ENCODE measurements at places on chromosomes 2 and 18.

DNA sequence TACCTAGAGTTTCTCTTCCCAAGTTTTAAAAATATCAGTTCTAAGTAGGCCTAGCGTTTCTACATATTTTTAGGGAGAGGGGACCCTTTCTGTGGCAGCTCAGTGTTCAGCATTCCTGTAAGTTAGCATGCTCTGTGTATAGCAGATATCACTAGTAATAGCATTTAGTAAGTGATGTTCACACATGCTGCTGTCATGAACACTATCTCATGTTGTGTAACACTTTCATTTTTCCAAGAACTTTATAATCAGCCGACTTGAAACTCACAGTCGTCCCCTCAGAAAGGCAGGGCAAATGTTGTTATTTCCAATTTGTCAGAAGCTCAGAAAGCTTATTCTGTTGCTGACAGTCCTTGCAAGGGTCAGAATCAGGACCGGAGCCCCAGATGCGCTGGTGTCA lies 267.7 kb downstream of the ALPK2 start:
- no peak for DNase-seq

- no peak for DNase-seq
Observed at GRCh38 chr2:196963961-196964360, 37.5 kb upstream of the PGAP1 start.

DNA sequence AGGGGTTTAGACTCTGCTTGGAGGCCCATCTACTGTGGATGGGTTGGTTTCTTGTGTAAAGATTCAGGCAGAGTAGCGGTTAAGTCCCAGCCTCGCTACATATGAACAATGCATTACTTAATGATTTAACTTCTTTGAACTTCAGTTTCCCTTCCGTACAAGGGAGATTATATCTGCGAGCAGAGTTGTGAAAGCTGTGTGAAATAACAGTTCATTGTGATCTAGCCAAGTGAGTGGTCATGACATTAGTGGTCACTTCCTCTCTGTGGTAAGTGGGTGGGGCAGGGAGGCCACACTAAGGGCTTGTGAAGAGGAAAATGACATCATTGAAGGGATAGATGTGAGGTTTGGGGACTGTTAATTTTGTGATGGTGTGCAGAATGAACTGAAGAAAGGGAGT lies 14.1 kb upstream of the MEX3C start:
- DNase-seq: no peak

- DNase-seq: no peak
Observed at GRCh38 chr2:195898505-195899191, 170.0 kb downstream of the DNAH7 start.

GRCh38 chr2:12033494-12033893 lies 287.1 kb downstream of the LPIN1 start:
- no peak for DNase-seq

DNA sequence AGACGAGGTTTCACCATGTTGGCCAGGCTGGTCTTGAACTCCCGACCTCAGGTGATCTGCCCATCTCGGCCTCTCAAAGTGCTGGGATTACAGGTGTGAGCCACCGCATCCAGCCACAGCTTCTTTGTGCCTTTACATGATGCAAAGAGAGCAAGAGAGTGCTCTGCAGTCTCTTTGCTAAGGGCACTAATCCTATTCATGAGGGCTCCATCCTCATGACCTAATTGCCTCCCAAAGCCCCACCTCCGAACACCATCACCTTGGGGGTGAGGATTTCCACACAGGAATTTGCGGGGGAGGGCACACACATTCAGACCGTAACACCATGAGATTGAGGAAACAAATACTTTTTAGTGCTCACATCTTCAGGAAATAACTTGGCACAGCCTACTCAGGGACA lies 91.8 kb downstream of the PDCL3 start:
- DNase-seq: no peak

DNA sequence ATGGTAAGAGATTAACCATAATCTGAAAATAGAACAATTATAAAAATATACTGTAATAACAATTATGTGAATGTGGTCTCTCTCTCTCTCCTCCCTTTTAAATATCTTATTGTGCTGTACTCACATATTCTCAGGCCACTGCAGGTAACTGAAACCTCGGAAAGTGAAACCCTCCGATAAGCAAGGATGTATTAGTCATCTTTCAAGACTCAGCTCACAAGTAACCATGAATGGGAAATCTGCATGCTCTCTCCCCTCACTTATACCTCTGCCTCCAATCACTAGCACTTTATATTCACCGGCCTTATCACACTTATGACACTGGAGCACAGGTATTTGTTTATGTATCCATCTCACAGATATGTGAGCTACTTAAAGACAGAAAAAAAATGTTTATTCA lies 139.7 kb downstream of the LRP2 start:
- no peak for DNase-seq

DNA sequence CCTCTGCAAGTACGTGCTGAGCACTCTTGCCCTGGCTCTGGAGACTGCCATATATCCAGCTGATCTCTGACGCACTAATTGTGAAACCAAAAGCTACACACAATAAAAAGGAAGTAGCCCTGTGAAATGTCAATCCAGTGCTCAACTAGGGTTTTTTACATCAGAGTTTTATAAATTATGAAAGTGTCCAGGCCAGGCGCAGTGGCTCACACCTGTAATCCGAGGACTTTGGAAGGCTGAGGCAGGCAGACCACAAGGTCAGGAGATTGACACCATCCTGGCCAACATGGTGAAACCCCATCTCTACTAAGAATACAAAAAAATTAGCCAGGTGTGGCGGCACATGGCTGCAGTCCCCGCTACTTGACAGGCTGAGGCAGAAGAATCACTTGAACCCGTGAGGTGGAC lies 24.5 kb upstream of the PEX13 start:
- no peak for DNase-seq

GRCh38 chr18:35949903-35950627 lies 22.4 kb upstream of the RMP24 start:
- peak; percentile 33 for DNase-seq

DNA sequence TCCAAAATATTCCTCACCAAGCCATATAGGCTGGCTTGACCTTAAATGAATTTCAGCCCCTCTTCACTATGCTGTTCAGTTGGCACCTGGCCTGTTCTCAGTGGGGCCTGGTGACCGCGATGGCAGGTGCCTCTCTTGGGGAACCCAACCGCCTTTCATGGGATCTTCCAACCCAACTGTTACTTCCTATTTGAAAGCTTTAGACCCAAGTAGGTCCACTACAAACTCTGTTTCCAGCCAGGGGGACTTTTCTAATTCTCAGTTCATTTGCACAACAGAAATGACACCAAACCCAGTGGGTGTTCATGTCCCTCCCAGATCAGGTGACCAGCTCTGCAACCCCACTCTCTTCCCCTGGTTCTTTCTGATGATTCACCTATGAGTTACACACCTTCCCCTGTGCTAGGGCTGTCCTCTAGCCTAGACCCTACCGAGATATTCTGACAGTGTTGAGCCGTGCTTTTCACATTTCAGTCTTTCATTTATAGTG lies 35.6 kb upstream of the NDUFV2 start:
- no peak for DNase-seq

- no peak for DNase-seq
Observed at GRCh38 chr2:128180031-128180430, 89.0 kb downstream of the UGGT1 start.

GRCh38 chr2:99890568-99891427 lies 251.6 kb downstream of the AFF3 start:
- DNase-seq: no peak

- DNase-seq: no peak
Observed at GRCh38 chr2:39434233-39434897, 2.7 kb downstream of the MAP4K3 start.

DNA sequence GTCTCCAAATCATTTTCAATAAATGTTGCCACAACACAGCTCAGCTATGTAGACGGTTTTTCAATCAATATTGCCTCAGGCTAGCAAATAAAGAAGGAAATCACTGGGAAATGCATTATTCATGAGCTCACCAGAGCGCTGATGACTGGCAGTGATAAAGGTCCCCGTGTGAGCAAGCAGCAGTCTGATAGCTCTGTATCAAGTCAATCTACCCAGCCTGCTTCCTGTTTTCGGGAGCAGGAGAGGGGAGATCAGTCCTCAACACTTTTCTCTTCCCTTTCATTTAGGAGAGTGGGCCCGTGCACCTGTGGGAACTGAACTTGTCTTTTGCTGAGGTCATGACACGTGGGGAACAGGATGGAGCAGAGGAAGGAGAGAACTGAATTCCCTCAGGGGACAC lies 253.9 kb upstream of the SIX2 start:
- no peak for DNase-seq

GRCh38 chr2:228066126-228066798 lies 115.2 kb downstream of the SPHKAP start:
- no peak for DNase-seq

DNA sequence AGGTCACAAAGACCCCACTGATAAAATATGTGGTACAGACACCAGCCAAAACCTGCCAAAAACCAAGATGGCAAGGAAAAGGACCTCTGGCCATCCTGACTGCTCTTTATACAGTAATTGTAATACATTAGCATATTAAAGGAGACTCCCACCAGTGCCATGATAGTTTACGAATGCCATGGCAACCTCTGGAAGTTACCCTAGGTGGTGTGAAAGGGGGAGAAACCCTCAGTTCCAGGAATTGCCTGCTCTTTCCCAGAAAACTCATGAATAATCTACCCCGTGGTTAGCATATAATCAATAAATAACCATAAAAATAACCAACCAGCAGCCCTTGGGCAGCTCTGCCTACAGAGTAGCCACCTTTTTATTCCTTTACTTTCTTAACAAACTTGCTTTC lies 129.8 kb upstream of the EPB41L3 start:
- no peak for DNase-seq

- peak; percentile 41 for DNase-seq
Observed at GRCh38 chr18:48913201-48913600, 37.6 kb downstream of the SMAD7 start.

- DNase-seq: no peak
Observed at GRCh38 chr2:16633621-16634430, 31.8 kb downstream of the CYRIA start.

DNA sequence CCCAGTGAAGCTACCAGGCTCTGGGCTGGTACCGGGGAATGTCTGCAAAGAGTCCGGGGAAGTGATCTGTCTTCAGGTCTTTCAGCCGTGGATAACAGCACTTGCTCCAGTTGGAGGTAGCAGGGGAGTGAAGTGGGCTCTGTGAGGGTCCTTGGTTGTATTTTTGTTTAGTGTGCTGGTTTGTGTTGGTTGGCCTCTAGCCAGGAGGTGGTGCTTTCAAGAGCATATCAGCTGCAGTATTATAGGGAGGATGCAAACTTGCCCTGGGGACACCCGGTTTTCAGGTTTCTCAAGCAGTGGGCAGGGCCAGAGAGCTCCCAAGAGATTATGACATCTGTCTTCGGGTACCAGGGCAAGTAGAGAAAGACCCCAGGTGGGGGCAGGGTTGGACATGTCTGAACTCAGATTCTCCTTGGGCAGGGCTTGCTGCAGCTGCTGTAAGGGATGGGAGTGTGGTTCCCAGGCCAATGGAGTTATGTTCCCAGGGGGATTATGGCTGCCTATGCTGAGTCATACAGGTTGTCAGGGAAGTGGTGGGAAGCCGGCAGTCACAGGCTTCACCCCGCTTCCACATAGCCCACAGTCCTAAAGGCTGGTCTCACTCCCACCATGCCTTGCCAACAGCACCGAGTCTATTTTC lies 34.4 kb downstream of the ACAA2 start:
- no peak for DNase-seq

- DNase-seq: no peak
Observed at GRCh38 chr2:119155633-119156032, 2.9 kb downstream of the C1QL2 start.

- no peak for DNase-seq
Observed at GRCh38 chr2:85503851-85504777, 34.9 kb upstream of the MAT2A start.

DNA sequence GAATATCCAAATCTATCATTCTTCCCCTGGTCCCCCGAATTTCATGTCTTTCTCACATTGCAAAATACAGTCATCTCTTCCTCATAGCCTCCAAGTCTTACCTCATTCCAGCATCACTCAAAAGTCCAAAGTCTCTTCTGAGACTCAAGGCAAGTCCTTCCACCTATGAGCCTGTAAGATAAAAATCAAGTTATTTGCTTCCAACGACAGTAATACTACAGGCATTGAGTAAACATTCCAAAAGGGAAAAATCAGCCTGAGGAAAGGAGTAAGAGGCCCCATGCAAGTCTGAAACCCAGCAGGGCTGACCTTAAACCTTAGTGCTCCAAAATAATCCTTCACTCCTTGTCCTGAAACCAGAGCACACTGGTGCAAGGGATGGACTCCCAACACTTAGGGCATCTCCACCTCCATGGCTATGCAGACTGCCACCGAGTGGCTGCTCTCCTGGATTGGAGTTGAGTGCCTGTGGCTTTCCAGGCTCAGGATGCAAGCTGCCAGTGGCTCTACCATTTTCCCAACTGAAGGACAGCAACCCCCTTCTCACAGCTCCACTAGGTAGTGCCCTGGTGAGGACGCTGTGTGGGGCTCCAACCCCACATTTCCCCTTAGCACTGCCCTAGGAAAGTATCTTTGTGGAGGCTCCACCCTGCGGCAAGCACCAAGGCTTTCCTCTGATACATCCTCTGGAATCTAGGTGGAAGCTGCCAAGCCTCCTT lies 16.3 kb downstream of the DTNA start:
- DNase-seq: no peak

GRCh38 chr2:190431907-190432306 lies 23.8 kb downstream of the MFSD6 start:
- DNase-seq: no peak

GRCh38 chr18:24341361-24341760 lies 56.3 kb downstream of the OSBPL1A start:
- DNase-seq: no peak

GRCh38 chr2:119879502-119879901 lies 119.8 kb downstream of the PTPN4 start:
- DNase-seq: no peak

- no peak for DNase-seq
Observed at GRCh38 chr2:102261467-102262135, 49.8 kb upstream of the IL1RL1 start.

DNA sequence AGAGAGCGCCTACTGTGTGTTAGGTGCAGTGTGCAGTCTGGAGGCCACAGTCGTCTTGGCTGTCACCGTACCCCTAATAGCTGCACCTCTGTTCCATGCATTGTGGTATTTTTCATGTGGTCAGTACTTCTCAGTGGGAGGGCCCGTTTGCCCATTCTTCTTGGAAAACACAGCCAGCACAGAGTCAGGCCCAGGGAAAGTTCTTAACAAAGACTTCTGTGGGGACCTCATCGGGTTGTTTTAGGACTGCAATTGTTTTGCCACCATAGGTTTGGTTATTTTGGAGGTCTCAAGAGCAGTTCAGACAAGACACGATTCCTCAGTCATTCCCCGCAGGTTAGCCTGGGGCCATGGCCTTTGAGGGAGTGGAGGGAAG lies 62.3 kb downstream of the SMIM21 start:
- no peak for DNase-seq

- no peak for DNase-seq
Observed at GRCh38 chr2:135182601-135183000, 130.5 kb downstream of the RAB3GAP1 start.

GRCh38 chr18:58862851-58863538 lies 1.7 kb upstream of the ZNF532 start:
- DNase-seq: no peak

DNA sequence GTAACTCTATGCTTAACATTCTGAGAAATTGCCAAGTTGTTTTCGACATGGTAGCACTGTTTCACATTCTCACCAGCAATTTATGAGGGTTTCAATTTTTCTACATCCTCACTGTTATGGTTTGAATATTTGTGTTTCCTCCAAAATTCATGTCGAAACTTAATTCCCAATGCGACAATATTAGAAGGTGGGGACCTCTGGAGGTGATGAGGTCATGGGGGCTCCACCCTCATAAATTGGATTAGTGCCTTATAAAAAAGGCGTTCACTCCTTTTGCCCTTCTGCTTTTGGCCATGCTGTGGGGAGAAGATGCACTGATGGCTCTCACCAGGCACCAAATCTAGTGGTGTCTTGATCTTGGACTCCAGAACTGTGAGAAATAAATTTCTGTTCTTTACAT lies 110.3 kb downstream of the HRH4 start:
- no peak for DNase-seq
